Psoas muscle (tissue), 8 donors: ENCODE measurements at places on chromosomes 5 and 9.

GRCh38 chr5:148979083-148979723 lies 83.7 kb downstream of the SH3TC2 start:
- DNase-seq = peak; percentile 85

GRCh38 chr5:114447084-114447773 lies 85.4 kb downstream of the KCNN2 start:
- no peak for DNase-seq

DNA sequence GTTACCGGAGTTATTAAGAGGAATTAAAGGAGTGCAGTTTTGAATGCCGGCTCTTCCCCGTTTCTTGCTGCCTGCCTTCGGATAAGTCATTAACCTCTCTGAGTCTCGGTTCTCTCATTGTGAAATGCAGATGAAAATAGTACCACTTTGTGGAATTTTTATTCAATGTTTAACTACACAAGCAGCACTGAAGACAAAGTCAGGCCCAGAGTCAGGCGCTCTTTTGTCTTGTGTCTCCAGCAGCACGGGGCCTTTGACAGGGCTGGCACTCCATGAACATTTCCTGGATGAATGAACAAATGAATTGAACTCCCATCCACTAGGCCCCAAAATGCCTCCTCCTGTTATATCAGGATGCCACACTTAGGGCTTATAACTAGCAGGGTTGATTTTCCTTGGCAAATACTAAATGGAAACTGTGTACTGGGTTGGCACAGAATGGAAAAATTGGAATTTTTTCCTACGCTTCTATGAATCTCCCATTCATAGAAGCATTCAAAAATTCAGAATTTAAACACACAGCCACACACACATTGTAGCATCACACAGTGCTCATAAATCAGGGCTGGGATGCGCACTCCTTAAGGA lies 332.8 kb downstream of the MLLT3 start:
- no peak for DNase-seq

GRCh38 chr9:27625751-27626150 lies 52.5 kb upstream of the C9orf72 start:
- DNase-seq = no peak

- DNase-seq = no peak
Observed at GRCh38 chr9:69519470-69520240, 152.5 kb downstream of the APBA1 start.
